ENCODE measurements at places on chromosomes 5 and 9.
A peak's percentile ranks its signal among the peaks of the same experiment; 100 is the strongest.

DNA sequence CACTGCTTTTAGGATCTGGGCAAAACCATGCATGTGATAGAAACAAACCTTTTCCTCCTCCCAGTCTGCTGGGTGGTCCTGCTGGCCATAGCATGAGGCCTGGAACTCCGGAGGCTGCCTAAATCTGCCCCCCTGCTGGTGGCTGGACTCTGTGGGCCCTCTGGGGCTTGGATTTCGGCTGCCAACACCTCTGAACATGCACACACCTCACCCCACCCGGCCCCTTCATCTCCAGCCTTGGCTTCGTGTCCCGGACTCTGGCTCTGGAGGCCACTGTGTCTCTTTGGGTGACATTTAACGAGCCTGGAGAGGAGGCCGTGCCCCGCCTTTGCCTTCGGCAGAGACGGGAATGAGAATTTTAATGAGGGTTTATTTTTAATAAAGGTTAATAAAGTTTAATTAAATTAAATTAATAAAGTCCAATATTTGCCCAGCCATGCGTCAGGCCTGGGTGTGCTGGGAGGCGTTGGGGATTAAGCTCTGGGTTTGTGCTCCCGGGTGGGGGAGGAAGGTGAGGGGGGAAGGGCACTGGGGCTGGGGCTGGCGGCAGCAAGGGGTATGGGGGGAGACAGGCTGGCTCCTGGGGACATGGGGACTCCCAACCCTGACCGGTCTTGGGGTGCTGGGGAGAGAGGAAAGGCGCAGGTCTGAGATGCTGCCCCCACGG is 251.8 kb downstream of the PBX3 start:
- no peak for DNase-seq

DNA sequence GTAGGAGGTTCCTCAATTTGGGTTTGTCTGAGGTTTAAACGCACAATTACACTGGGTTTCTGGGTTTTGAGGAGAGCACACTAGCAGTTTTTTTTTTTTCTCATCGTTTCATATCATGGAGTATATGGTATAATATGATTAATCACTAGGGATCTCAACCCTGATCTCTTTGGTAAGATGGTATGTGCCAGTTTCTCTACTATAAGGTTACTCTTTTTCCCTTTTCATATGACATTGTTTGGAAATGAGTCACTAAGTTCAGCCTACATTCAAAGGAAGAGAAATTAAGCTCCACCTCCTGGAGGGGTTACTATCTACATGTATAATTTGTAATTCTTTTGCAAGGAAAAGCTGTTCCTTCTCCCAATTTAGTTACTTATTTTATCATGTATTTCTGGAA is 35.2 kb downstream of the MTRR start:
- DNase-seq = no peak

DNA sequence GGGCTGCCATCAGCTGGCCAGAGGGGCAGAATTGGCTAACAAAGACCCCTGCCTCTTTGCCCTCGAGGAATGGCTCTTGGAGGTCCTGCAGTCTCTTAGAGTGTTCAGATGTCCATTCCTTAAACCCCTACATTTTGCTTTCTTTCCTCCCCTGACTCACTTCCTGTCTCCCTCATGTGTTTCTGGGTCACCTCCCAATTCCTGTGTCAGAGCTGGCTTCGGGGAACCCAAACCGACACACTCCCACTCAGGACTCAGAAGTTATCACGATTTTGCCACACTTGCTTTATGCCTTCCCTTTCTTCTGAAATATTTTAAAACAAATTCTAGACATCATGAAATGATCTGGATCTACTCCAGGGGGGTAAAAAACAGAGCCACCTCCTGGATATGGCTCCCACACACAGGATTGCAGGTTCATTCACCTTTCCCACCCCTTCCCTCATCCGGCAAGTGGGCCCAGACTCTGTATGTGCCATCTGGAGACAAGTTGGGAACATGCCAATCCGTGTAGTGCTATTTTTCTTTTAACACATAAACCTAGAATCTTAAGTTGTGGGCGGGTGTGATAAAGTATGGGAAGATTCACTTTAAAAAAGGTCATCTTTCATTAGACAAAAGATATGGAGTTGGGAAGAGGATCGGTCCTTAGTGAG is 145.7 kb downstream of the NXNL2 start:
- DNase-seq = no peak

DNA sequence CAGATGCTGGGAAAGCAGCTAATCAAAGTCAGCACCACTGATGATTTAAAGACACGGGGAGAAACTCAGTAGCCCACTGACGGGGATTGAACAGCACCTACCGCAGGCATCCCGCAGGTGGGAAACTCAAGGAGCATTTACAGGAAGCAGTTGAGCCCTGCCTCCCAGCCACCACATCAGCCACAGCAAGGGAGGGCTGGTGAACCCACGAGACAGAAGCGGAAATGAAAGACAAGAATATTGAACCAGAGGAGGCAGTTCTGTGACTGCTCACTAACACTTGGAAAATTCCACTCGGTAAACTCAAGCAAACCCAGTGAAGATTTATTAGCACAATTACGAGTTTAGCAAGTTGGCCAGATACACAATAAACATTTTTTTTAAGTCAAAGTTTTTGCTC is 10.6 kb upstream of the FAM163B start:
- DNase-seq = peak; percentile 32

- no peak for DNase-seq
Measured at GRCh38 chr5:141878186-141878710, at the start of gene PCDH1. Gene PCDH1, minus strand, starts transcription at chr5:141878410. Its CDS starts 148 bp downstream, at chr5:141878262.

DNA sequence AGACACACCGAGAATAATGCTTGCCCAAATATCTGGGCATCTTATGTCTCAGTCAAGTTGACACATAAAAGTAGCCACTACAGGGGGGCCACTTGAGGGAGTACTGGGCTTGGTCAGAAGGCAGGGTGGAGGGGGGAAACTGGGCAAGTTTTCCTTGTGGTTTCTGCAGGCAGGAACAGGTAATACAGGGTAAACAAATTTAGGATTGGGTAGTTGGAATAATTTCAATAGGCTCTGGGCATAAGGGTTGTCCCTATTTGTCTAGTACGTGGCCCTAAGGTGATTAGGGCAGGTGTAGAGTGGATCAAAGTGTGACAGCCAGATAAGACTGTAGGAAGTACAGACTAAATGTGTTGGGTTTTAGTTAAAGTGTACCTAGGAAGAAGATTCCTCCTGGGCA is 353.1 kb downstream of the TLE4 start:
- no peak for DNase-seq

DNA sequence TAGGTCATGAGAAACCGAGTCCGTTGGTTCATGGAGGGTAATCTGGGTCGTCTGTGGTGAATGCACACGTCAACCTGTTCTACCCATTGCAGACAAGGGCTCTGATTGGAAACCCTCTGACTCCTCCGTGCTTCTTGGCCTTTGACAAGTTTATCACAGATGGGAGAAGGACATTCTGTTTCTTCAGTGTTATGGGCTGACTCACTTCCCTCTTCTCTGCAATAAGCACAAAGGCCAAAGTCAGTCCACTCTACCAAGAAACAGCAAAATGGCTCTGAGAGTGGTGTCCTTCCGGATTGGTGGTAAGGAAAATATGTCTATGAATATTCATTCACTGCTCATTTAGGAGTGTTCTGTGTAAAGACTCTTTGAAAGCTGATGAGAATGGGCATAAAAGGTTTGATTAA is 89.3 kb downstream of the FEM1C start:
- no peak for DNase-seq

DNA sequence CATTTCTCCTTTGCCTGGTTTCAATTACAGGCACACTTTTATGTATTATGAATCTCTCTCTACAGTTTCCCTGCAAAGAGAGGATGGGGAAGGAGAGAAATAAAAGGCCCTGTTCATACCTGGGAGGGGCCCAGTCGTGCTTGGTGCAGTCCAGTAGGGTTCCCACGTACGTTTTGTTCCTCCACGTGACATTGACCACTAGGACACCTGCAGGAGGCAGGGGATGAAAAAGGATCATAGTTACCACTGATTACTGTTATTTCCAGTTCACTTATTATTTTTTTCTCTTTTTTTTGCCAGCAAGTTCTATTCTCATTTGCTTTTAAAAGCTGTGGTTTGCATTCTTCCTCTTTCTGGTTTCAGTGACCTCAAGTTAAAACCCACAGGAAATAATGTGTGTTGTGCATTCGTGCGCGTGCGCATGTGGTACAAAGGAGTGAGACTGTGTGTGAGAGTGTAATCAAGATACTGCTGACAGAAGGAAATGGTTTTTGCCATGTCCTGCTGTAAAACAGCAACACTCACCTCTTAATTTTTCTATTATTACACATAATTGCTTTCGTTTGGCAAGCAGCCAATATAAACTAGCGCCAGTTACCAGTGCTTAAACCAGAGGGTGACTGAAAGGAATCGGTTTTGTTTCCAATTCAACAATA is 96.8 kb downstream of the ZNF608 start:
- no peak for DNase-seq

DNA sequence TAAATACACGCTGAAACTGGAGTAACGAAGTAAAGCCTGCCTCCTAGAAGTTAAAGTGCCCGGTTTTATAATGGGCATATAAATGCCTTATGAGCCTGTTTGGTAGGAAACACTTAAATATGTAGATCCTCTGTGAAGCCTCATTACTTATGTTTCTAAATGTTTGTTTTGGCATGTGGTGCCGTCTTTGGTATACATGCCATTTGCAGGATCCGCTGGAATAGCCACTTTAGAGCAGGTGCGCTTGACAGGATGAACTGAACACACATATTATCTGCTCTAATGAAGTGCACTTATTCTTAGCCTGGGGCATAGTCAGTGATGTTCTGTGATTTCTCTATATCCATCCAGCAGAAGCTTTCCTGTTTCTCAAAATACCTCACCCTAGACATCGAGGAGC is 778.1 kb upstream of the WWC1 start:
- DNase-seq = peak; percentile 31

GRCh38 chr9:16869882-16870595 is 431 bp downstream of the BNC2 start:
- DNase-seq = no peak

GRCh38 chr9:113599646-113600022 is 136.1 kb downstream of the RGS3 start:
- DNase-seq = no peak

DNA sequence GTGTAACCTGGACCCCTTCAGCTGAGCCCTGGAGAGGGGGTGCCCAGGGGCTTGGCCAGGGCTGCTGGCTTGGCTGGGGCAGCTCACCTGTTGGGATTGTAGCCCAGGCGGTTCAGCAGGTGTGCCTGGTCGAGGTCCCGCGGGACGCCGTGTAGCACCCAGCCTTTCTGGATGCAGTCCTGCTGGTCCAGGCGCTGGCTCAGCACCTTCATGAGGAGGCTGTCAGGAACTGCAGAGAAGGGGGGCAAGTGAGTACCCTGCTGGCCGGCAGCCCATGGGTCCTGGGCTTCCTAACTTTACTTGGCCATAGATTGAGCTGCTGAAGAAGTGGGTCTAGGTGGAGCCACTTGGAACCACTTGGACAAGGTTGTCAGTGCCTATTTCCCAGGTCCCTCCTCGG is 85.5 kb downstream of the AK8 start:
- no peak for DNase-seq

- no peak for DNase-seq
Measured at GRCh38 chr5:54672871-54673270, 155.3 kb downstream of the SNX18 start.

- no peak for DNase-seq
Measured at GRCh38 chr5:103503066-103503465, 59.5 kb downstream of the NUDT12 start.

- no peak for DNase-seq
Measured at GRCh38 chr5:88049156-88049555, 219.5 kb downstream of the TMEM161B start.

DNA sequence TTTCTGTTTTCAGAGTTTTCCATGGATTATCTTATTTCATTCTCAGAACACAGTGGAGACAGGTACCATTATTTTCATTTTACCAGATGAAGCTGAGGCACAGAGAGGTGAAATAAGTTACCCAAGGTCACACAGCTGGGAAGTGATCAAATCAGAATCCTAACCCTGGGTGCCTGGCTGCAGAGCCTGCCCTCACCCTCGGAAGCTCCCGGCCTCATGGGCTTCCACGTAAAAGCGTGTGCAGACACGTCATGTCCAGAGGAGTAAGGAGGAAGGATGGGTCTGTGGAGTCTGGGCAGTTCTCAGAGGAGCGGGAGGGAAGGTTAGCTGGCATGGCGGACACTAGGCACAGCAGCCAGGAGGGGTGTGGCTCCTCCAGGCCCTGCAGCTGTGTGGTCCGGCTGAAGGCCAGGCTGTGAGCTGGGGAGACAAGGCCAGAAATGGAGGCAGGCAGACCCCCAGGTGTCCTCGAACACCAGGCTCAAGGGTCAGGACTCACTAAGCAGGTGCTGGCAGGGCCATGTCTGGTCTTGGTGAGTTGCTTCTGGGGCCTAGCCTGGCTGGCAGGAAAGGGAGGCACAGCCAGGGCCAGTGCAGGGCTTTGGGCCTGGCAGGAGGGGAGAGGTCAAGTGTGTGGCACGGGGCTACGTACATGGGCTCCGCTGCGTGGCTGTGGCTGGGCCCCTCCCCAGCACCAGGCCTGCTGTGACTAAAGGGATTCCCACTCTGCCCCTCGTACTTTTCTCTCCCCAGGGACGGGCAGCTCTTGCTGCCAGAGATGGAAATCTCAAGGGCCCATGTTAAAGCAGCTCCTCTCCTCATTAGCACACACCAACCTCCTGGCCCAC is 5.6 kb downstream of the TBC1D9B start:
- DNase-seq = no peak

- peak; percentile 4 for DNase-seq
Measured at GRCh38 chr5:101364469-101364868, 461.4 kb upstream of the ST8SIA4 start.

DNA sequence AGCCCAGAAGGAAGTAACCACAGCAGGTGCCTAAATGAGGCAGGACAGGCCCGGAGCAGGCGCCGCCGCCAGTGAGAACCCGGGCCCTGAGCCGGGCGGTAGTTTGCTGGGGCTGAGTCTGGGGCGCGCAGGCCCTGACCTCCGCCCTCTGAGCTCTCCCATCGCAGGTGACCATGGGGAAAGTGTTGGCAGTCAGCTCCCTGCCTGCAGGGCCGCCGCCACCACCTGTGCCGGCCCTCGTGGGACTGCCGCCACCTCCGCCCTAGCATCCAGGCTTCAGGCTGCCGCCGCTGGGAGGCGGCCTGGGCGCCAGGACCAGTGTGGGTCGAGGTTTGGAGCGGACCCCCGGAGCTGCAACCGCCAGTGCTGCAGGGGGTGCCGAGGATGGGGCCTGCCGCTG is 61.1 kb downstream of the TARS1 start:
- DNase-seq = no peak

GRCh38 chr9:2494562-2494961 is 127.0 kb upstream of the VLDLR start:
- no peak for DNase-seq

DNA sequence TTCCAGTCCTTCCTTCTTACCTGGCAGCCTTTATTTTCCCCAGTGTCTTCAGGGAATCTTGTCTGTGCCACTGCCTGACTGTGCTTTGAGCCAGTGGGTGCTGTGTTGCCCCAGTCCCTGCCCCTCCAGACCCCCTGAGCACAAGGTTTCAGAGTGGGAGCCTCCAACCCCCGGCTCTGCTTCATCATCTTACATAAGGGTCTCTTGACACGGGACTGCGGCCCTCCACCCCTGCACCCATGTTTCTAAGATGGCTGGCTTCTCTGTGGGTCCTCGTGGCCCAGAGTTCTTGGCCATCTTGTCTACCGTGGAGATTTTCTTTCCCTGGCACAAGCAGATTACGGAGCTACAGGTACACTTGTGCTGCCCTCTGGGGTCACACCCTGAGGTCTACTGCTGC is 194.1 kb downstream of the CACNA1B start:
- DNase-seq = no peak

- DNase-seq = no peak
Measured at GRCh38 chr9:12511726-12512125, 181.5 kb upstream of the TYRP1 start.

- no peak for DNase-seq
Measured at GRCh38 chr5:112628214-112628980, 109.3 kb upstream of the APC start.
